ENCODE measurements at places on chromosomes 6 and 20.

DNA sequence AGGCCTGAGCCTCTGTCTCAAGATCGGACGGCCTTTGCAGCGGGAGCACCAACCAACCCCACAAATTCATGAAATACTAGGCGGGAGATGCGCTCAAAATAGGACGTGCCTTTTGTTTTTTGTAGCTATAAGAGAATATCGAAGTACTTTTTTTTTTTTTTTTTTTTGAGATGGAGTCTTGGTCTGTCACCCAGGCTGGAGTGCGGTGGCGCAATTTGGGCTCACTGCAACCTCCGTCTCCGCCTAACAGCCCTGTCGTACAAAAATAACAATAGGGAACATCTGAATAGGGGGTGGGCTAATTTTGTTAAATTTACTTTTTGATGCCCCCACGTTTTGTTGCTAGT is 5.9 kb upstream of the TUBB2A start:
- no peak for DNase-seq

DNA sequence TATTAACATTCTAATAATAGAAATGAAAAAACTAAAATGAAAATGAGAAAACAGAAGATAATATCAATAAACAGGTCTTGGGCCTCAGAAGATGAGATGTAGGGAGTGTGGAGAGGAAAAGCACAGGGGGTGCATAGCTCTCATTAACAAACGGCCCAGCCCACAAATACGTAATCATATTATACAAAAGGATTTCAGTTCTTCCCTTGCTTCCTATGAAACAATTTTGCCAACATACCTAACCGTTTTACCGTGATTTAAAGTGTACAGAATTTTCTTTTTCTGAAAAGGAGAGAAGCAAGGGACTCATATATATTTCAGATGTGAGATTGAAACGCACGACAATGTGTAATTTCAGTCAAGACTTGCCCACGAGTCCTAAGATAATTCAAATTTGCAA is 136.0 kb downstream of the HFE start:
- DNase-seq = no peak

DNA sequence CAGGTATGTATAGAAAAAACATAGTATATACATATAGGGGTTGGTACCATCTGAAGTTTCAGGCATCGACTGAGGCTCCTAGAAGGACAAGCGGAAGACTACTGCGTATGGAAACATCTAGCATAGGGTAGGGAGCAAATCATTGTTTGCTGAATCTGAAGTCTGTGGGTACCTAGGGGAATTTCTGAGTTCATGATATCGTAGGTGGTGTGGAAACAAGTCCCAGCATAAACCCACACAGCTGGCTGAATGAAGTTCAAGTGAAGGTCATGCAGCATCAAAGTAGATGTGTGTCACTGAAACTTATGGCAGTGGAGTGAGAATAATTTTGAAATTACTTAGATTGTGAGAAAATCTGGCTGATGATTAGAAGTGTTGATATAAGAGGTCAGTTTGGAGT is 39.4 kb downstream of the MAP7 start:
- no peak for DNase-seq

DNA sequence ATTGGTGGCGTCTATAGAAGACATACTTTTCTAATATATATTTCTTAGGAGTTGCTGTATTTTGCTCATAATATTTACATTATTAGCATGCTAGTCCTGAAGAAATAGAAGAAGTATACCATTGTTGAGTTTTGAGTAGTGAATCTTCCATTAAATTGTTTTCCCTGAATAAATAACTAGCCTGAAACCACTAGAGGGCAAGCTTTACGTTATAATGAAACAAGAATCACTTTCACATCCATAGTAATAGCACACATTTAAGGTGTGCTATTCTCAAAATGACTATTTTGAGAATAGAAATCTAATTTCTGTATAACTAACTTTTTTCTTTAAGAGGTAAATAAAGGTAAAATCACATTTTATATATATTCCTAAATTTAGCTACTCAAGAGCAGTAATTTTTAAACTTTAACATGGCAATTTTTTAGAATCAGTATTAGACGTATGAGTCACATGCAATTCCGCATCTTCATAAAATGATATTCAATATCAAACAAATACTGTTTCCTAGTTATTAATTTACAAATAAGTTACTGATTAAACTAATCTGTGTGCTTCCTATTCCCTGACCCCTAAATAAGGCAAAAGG is 213.2 kb upstream of the MANEA start:
- DNase-seq = no peak

GRCh38 chr6:130037207-130037811 is 18.9 kb downstream of the L3MBTL3 start:
- DNase-seq = no peak

GRCh38 chr6:52499026-52499425 is 77.8 kb downstream of the TRAM2 start:
- no peak for DNase-seq

GRCh38 chr6:70152786-70153185 is 150.1 kb downstream of the COL9A1 start:
- no peak for DNase-seq

- no peak for DNase-seq
These were observed 62.4 kb downstream of the TMEM242 start for GRCh38 chr6:157260735-157261410.

DNA sequence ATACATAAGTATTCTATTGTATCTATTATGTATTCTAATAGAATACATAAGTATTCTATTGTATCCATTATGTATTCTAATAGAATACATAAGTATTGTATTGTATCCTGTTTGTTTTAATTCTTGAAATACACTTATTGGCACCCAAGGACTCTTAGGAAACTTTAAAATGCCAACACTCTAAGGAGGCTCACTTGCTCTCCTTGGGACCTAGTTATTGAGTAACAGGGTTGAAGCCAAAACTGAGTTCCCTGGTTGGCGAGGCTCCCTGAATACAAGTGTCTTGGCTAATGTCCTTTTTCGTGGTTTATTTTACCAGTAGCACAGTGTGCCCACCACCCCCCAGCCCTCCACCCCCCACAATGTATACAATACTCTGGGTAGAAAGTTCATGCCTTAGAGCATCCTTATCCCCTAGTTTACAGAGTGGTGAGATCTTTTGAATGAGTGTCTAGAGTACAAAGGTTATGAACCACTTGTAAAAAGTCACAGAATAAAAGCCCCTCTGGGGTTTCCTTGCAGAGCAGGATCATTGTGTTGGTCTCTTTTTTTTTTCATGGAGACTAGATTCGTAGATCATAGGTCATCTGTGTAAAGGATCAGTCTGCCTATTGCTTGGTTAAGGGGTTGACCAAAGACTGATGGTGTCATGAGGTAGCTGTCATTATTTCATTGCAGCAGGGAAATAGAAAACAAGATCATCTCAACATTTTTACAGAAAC is 32.5 kb upstream of the PRDM1 start:
- DNase-seq = no peak

- no peak for DNase-seq
These were observed 24.4 kb downstream of the SYNDIG1 start for GRCh38 chr20:24493661-24494459.

GRCh38 chr6:5098501-5099270 is 13.5 kb downstream of the PPP1R3G start:
- no peak for DNase-seq

DNA sequence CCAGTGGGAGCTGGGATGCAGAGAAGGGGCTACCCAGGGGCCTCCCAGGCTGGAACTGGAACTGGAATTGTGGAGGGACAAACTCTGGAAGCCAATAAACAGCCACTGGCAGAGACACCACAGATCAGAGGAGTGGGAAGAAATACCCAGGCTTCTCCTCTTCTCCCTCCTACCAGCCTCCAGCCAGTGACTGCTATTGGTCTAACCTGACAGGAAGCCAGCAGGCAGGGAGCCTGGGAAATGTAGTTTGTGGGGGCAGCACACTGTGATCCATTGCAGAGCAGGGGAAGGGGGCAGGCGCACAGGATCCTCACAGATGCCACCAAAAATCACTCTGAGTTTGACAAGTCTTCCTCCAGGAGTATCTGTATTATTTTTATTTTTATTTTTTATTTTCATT is 12.1 kb upstream of the MLN start:
- no peak for DNase-seq

GRCh38 chr6:104170401-104170800 is 689.3 kb downstream of the HACE1 start:
- no peak for DNase-seq

- no peak for DNase-seq
These were observed 11.1 kb downstream of the COL11A2 start for GRCh38 chr6:33181141-33181540.

GRCh38 chr6:42818416-42818815 is 36.6 kb downstream of the BICRAL start:
- DNase-seq = no peak

GRCh38 chr6:24252280-24252679 is 105.6 kb downstream of the DCDC2 start:
- no peak for DNase-seq

DNA sequence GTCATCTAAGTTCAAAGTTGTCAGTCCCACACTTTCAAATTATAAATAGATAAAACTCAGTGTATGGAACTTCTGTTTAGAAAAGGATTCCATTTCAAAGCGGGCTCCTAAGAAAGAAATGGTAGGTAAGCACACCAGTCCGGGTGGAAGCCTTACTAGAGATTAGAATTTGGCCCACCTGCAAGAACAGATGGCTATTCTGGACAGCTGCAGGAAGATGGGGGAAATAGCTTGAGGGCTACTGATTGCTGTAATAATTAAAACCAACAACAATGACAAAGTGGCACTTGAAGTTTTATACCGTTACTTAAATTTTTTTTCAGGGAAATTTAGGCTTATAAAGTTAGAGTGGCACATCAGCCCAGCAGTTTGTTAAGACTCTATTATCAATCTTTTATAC is 83.3 kb downstream of the HIVEP2 start:
- DNase-seq = no peak

GRCh38 chr6:11815231-11815630 is 36.6 kb upstream of the ADTRP start:
- DNase-seq = no peak

All from activated CD4-positive, CD25-positive, alpha-beta regulatory T cell (primary cell).